ENCODE measurements at places on chromosomes 3 and 15.

- DNase-seq: no peak
Measured at GRCh38 chr3:69735893-69736292, 3.4 kb upstream of the MITF start.

DNA sequence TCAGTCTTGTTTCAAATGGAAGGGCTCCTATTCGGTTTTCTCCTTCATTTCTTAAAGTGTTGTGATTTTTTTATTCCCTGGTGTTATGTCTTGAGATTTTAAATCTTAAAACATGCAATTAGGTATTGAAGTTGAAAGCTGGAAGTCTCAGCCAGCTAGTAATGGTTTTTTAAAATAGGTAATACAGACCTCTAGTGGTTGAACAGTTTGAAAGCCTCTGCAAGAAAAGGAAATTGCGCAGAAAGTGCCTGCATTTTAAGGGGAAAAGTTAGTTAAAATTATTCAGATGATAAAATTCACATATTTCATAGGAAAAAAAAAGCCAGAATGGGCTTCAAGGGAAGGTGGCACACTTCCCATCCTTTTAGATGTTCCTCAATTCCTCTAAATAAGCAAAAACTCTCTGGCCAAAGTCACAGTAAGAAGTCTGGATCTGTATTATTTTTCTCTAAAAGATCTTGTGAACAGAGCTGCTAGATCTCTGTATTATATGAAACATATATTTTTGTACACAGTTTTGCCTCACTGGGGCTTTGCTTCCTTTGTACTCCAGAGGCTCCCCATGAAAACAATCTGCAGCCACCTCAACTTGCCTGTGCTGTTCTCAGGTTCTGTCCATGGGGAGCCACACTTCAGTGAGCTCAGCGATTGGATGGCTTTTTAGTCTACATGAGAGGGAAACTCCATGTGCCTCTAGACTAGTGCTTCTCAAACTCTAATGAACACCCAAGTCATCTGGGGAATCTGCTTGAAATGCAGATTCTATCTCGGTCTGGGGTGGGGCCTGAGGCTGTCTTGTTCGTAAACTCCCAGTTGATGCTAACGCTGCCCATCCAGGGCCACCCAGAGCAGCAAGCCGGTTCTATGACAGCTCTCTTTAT, 21.5 kb downstream of the AGTR1 start:
- peak; percentile 53 for DNase-seq

DNA sequence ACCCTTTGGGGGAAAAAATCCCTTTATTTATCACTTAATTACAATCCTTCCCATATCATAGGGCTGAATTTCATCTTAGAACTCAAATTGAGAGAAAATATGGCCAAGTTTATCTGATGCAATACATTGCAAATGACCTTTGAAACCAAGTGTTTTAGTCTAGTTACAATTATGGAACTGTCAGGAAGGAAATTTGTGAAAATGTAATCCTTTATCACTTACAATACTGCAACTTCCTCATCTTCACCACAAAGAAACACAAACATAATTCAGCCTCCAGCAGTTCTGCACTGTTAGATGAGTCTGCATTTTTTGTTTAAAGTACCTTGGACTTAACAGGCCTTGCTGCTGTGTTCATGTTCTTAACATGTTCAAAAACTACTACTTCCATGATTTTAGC, 4.6 kb downstream of the CCPG1 start:
- DNase-seq: peak; percentile 49

DNA sequence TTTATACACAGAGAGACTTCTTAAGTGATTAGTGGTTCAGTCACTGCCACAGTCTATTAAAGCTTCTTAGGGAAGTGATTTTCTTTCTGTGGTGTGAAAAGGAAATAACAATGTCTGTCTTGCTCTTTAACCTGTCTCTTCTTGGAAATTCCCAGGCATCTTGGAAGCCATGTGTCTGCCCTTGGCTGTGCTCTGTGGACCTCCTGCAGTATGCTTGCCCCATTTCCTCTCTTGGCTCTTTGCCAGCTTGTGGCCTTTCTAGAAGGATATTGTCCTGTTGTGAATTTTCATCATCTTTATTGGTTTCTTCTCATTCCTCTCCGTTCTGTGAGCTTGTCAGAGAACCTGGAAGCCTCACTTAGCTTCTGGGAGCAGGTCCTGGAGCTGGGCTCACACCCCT, 338.4 kb upstream of the C2CD4B start:
- DNase-seq: peak; percentile 30

- DNase-seq: peak; percentile 85
Measured at GRCh38 chr15:50145451-50145872, 26.4 kb upstream of the ATP8B4 start.

DNA sequence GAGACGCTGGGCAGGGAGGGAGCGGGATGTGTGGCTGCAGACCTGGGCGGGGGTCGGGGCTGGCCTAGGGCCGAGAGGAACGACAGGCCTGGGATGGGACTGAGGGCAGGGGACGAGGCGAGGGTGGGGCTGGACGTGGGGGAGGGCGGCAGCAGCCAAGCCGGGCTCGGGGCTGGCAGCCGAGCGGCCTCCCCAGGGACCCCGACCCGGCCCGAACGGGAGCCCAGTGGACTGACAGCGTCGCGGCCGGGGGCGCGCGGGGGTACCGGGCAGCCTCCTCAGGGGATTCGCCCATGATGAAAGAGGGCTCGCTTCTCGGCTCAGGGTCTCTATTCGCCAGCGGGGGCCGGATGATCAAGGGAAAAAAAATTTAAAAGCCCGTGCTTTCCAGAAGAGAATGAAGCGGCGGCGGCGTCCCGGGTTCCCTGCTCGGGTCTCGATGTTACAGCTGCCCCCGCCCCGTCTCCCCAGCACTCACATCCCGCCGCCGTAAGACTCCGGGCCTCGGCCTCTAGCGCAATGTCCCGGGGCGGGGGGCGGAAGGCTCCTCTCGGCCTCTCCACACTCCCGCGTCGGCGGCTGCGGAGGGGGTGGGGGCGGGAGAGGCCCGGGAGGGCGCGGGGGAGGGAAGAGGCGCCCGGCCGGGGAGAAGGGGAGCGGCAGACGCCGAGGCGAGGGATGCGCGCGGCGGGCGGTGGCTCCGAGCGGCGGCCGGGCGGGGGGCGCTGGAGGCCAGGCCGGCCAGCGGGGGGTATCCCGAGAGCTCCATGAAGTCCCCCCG, 4.3 kb downstream of the PTH1R start:
- peak; percentile 48 for DNase-seq

GRCh38 chr3:171810629-171811294, 479 bp upstream of the PLD1 start:
- DNase-seq: no peak

- DNase-seq: no peak
Measured at GRCh38 chr3:65347166-65347565, 659.4 kb upstream of the ADAMTS9 start.

DNA sequence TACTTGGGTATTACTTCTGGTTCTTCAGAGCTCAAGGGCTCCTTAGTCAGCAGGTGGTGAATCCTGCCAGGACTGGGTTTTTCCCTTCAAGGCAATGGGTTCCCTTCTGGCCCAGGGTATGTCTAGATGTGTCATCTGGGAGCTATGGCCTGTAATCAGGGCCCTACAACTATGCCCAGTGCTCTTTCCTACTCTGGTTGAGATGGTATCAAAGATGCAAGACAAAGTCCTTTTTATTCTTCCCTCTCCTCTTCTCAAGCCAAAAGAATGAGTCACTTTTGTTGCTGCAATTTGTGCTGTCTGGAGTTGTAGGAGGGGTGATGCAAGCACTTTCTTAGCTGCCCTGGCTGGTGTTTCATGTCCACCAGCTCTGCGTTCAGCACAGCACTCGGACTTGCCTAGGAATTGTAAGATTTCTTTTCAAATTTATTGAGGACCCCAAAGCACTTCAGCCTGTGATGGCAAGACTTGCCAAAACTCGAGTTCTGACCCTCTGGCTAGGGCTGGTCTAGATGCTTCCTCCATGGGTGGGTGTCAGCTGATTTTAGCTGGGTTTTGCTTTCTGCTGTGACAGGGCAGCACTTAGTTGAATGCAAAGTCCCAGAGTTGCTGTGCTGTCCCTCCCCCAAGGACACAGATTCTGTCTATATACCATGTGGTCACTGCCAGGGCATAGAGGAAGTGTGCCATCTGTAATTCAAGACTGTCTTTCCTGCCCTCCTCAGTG, 129.2 kb upstream of the CBLB start:
- peak; percentile 96 for DNase-seq

DNA sequence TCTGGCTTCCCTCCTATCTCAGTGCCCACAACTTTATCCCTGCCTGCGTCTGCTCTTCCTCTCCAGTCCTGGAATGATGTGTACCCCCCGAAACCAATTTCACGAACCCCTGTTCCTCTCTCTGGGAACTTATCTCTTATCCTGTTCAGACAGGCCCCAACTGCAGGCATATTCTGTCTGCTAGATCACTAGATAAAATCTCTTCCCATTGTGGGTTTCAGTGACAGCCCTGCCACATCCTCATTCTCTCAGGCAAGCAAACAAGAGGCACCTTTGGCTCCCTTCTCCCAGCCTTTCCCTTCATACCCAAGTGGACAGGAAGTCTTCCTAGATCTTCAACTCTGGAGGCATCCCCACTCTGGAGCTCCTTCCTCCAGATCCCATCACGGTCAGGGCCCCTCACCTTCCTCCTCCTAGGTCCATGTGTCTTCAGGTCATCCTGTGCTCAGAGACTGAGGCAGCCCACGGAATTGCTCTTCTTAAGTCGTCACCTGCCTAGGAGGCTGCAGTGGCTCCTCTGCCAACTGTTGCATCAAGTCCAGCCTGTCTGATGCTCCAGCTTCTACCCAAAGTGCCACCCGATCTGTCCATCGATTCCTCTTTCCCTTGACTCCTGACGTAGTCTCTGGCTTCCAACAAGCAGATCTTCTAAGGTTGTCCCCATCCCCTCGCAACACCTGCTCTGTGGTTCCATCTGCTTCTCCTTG, 190.8 kb downstream of the SLCO3A1 start:
- no peak for DNase-seq

Measured in GM23248 (cell line).